ENCODE measurements at places on chromosomes 1 and 21.

GRCh38 chr1:162389021-162389818, 7.7 kb downstream of the C1orf226 start:
- no peak for DNase-seq

DNA sequence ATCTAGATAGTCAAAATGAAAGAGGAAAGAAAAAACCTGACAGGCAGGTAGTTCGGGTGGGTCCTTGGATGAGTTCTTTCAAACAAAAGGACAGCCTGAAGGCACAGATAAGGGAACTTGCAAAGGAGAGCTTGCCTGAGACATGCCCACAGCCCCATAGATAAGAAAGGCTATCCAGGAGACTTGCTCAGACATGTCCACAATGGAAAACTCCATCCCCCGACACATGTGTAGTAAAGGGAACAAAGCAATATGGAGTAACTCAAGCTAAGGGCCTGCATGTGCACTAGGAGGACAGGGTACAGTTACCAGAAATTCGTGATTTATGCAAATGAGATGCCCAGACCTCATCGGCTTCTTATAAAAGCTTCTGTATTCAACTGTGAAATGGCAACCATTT, 281.5 kb downstream of the NEGR1 start:
- peak; percentile 4 for DNase-seq

DNA sequence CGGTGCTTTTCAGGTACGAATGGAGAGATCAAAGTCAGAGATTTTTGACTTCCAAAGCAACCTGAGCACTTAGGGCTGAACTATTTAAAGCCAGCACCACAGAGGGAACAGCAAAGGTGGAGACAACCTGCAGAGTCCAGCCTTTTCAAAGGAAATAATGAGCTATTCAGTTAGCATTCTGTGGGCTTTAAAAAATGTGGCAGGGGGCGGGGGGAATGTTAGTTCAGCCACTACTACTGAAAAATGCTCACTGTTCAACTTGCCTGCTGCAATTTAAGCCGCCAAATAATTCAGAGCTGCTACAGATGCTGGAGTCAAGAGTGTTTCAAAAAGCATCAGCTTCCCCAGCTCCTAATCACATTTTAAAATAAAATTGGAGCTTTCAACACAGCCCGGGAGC, 473.3 kb upstream of the PLXNA2 start:
- no peak for DNase-seq

- no peak for DNase-seq
These were observed 12.6 kb upstream of the FMO2 start for GRCh38 chr1:171172471-171172870.

DNA sequence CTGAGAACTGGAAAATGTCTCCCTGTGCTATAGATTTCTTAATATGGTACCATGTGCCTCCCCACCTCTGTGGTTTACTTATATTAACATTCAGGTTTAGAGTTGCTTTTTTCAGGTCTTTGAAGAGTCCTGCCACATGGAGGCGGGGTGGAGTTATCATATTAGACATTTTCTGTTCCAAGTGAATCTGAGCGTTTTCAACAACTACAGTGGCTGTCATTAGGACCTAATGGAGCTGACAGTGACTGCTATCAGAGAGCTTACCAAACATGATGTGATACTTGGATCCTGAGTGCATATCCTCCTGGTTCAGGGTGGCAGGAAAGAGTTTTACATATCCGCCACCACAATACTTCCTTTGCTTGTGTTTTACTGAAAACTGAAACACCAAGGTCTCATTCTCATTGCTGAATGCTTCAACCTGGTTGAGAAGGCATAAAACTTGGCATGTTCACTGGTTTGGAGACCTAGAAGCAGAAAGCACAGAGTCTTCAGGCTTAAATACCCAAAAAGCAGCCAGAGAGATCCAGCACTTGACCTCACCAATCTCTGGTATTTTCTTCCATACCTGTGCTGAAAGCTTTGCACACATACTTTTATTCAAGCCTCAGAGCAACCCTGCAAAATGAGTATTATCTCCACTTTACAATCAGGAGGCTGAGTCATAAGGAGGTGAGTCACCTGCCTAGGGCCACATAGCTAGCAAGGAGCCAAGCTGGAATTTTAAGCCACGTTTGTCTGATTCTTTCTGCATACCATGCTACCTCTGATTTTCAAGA, 47.4 kb upstream of the OSBPL9 start:
- DNase-seq = peak; percentile 27

GRCh38 chr1:65431111-65431705, 10.7 kb downstream of the LEPR start:
- no peak for DNase-seq

- DNase-seq = no peak
These were observed 4.9 kb downstream of the C2CD2 start for GRCh38 chr21:41948901-41949300.

DNA sequence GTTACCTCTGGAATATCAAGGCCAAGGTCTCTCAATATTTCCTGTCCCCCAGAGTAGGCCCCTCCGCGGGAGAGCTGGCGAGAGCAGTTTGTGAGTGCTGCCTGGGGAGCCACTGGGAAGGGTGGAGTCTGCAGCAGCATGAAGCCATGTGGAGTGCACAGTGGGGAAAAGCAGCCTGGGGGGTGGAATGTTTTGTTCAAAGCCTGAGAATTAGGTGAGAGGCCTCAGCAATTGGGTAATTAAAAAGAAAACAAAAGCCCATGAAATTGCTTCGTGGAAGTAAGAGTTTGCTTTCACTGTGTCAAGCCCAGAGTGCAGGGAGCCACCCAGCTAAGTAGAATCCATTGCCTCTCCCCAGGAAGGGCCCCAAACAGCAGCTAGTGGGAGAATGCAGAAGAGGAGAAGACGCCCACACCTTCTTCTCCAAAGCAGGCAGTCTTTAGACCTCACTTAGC, 30.2 kb upstream of the DISC1 start:
- no peak for DNase-seq

GRCh38 chr1:19980314-19980713, 896 bp upstream of the PLA2G2A start:
- DNase-seq = no peak

DNA sequence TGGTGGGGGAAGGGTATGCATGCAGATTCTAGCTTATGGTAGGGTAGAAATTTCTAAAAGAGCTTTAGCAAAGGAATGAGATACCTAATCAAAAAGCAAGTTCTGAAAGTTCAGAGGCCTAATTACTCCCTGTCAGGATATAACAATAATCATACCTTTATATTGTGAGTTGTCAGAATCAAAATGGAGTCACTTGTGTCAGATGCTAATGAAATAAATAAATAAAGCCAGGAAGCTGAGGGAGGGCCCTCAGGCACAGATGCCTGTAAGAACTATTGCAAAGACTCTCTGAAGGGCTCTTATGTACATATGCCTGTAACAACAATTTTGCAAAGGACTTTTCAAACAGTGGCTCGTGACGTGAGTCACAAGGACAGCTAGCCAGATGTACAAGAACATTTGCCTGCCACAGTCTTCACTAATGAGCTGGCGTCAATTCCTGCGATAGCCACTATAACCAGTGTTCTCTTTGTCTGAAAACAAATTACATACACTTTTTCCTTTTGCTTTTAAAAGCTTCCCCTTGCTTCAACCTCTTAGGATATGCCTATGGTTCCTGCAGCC, 27.4 kb upstream of the DNASE2B start:
- DNase-seq = no peak

DNA sequence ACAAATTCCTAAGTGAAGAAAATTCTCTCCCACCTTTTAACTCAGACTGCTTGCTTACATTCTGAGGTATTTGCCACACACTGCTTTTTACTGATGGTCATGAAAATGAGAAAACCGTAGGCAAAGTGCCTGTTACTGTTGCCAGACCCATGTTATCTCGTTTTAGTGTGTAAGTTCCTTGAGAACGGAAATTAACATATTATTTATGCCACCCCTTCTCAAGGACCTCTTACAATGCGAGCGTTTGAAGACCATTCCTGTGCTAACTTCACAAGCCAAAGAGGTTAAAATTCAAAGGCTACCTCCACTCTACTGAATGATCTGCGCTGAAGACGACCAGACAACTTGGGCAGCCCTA, 509 bp downstream of the NVL start:
- no peak for DNase-seq

DNA sequence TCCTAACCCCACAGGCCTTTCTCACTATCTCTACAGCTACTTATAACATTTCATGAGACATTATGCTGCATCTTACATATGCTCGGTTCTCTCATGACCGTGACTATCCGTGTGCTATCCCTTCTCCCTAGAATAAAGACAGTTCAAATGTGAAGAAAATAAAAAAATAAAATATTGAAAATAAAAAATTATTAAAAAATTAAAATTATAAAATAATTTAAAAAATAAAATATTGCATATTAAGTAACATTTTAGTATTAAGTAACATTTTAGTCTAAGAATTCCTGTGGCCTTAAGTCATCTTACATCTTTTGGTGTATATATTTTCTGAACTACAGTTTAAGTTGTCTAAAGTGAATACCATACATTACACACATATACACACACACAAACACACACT, 415.5 kb downstream of the DPYD start:
- DNase-seq = no peak

DNA sequence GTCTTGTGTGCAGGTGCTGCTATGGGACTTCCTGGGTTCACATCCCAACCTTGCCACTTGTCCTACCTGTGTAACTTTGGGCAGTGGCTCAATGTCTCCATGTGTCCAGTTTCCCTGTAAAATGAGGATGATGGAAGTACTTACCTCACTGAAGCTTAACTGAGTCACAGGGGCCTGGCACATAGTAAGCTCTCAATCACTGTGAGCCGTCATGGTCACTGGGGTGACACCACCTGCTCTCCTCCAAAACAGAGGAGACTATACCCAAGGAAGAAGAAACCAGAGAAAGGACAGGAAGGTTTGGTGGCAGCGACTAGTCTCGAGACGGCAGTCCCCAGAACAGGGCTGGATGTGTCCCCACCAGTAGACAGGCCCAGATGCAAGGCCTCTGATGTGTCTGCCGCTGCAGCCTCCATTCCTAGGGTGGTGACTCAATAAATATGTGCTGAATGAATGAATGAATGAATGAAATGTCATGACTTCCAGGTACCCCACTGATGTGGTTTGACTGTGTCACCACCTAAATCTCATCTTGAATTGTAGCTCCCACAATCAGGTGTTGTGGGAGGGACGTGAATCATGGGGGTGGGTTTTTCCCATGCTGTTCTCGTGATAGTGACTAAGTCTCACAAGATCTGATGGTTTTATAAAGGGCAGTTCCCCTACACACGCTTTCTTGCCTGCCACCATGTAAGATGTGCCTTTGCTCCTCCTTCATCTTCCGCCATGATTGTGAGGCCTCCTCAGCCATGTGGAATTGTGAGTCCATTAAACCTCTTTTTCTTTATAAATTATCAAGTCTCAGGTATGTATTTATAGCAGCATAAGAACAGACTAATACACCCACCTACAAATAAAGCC, 13.0 kb upstream of the LRP8 start:
- DNase-seq = no peak

GRCh38 chr1:10694274-10694632, 102.2 kb downstream of the CASZ1 start:
- no peak for DNase-seq

- no peak for DNase-seq
These were observed 22.4 kb upstream of the KCNA2 start for GRCh38 chr1:110628323-110629105.

DNA sequence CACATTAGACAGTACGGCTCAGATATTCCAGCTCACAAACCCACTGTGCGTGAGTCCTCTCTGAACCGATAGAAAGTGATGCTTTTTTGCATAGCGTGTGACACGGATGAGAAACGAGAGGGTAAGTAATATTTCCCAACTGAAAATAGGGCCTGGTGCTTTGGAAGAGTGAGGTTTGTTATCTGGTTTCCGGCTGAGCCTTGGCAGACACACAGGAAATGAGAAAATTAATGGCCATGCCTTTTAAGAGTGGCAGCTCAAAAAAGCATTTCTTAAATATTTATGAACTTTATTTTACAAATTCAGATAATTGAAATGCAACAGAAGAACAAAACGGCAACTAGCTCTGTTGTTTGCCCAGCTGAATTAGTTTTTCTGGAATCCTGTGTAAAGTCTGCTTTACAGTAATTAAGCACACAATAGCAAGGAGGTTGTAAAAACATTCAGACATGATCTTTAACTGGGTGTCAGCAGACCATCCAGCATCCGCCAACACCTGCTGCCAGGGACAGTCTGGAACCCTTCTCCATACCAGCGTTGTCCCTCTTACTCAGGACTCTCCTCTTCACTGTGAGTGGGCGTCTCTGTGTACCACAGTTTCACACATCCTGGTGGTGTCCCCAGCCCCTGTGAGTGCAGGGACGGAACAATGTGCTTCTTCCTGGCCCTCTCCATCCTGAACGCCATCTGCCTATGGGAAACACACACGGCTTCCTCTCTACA, 155.4 kb downstream of the PGBD5 start:
- DNase-seq = no peak

DNA sequence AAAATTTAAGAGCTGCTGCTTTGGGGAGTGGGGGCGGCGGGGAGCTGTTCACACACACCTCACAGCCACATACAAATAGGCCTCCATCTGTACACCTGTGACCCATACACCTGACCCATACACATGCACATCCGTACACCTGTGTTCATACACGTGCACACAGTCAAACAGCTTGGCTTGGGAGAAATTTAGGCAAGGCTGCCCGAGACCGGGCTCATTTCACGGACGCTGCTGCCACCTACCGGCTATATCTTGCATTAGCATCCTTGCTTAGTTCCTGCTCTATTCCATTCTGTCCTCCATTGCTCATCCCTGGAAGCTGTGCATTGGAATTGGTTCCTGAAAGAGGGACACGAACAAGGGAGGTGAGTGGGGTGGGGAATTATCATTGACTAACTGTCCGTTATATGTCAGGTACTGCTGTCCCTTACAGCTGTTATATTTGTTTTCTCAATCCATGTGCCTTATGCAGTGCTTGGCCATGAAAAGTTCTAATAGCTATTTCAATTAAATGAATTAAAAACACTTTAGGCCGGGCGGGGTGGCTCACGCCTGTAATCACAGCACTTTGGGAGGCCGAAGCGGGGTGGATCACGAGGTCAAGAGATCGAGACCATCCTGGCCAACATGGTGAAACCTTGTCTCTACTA, 37.1 kb upstream of the EPB41 start:
- peak; percentile 83 for DNase-seq

DNA sequence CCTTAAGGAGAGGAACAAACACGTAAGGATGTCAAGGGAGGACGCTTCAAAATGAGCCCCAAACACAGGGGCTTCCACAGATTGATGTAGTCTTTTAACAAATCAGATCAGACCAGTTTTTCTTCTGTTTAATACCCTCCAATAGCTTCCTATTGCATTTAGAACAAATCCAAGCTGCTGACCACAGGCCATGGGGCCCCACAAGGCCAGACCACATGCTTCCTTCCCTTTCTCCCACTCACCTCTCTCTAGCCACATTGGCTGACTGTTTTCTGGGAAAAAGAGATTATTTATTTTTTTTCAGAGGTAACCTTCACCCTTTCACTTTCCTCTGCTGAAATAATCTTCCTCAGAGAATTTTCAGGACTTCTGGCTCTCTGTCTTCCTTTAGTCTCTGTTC, 380.6 kb downstream of the SIPA1L2 start:
- DNase-seq = no peak

GRCh38 chr1:228860911-228861831, 125.9 kb downstream of the RHOU start:
- no peak for DNase-seq

Measured in iPS-NIHi11 (cell line).